ENCODE measurements at places on chromosomes 7 and 10.

- no peak for DNase-seq
These were observed 102.7 kb downstream of the AGMO start for GRCh38 chr7:15459018-15459615.

GRCh38 chr7:99597762-99598501 lies at the start of gene TMEM225B:
Gene TMEM225B, plus strand, starts transcription at chr7:99598267. Its CDS starts 6,122 bp downstream, at chr7:99604389.
- no peak for DNase-seq

- no peak for DNase-seq
These were observed 5.8 kb upstream of the ZNF22 start for GRCh38 chr10:44994752-44995530.

- DNase-seq = no peak
These were observed 290.9 kb upstream of the ZMIZ1 start for GRCh38 chr10:78777867-78778266.

GRCh38 chr10:5945561-5946418 lies 31.6 kb downstream of the IL15RA start:
- DNase-seq = no peak

- no peak for DNase-seq
These were observed 94.6 kb downstream of the ADARB2 start for GRCh38 chr10:1642600-1643160.

DNA sequence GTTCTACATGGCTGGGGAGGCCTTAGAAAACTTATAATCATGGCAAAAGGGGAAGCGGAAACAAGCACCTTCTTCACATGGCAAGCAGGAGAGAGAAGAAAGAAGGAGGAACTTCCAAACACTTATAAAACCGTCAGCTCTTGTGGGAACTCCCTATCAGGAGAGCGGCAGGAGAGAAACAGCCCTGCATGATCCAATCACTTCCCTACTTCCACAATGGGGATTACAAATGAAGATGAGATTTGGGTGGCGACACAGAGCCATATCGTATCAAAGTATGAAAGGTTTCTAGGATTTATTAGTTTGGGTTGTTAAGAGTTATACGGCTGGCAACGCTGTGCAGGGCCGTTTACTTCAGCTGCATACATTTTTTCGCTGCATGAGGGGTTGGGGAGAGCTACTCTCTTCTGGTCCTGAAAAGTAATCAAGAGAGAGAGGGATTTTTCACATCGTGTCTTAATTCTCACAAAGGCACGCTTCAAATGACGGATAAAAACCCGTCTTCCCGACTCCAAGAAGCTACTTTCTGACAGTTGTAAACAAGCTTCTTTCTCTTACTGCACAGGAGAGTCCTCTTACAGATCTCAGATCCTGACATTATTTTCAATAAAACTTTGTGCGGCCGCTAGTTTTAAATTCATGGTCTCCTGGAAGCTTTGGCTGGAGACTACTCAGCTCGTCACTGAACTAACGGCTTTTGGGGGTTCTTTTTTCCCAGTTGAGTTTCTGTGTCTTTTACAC lies 751 bp upstream of the GTPBP10 start:
- DNase-seq = no peak

DNA sequence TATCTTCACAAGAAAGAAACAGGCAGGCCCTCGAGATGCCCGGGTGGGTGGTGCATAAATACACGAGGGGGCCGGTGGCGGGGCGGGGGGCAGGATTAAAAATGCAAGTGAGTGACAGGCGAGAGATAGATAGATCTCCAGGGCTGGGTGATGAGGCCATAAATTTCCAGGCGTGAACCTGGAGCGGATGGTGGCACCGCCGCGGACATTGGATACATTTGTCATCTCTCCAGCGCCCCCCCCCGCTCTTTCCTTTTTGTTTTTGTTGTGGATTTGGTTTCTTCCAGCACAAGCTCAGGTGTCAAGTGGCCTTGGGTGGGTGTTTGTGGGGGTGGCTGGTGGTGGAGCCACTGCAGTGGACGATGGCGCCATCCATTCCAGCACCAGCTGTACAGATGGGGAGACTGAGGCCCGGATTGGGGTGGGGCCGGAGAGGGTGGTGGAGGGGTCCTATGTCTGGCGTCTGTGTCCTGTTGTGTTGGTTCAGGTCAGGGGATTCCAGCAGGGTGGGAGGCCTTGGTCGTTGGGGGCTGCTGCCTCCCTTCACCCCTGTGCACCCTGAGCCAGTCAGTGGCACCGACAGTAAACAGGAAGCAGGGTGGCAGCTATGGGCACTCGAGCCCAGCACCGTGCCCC lies 2.9 kb downstream of the ELFN1 start:
- no peak for DNase-seq

- DNase-seq = no peak
These were observed 109.7 kb downstream of the RAMP3 start for GRCh38 chr7:45267262-45267661.

DNA sequence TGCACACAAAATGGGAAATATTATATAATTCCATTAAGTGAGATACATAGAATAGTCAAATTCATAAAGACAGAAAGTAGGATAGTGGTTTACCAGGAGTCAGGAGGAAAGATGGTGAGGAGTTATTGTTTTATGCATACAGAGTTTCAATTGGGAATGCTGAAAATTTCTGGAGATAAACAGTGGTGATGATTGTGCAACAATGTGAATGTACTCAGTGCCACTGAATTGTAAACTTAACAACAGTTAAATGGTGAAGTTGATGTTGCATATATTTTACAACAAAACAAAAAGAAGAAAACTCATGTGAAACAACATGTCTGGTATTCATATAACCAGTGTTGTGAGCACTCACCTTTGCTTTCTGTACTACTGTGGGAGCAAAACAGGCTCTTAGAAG lies 168.9 kb upstream of the TEX47 start:
- DNase-seq = no peak

- DNase-seq = no peak
These were observed 20.3 kb upstream of the IGF2BP3 start for GRCh38 chr7:23490357-23491135.

DNA sequence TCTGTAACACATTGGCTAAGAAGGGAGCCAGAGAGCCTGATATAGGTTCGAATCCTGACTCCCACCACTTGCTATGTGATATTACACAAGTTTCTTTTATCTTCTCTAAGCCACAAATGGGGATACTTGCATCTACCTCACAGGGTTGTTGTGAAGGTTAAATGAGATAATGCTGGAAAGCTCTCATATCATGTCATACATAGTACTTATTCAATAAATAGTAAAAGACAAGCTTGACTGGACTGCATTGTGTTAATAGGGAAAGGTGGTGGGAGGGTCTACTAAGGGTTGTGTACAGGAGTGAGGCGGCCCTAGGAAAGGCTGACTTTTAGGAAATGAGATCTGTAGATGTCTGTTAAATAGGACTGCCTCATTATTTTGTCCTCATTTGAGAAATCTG lies 35.8 kb upstream of the DNMBP start:
- DNase-seq = no peak

- no peak for DNase-seq
These were observed 1062.9 kb upstream of the GHITM start for GRCh38 chr10:83076443-83076842.

GRCh38 chr7:93036807-93037206 lies 81.0 kb downstream of the SAMD9 start:
- DNase-seq = no peak

- DNase-seq = no peak
These were observed 141.3 kb downstream of the CFTR start for GRCh38 chr7:117621075-117621618.

GRCh38 chr7:26398756-26399509 lies 107.3 kb downstream of the SNX10 start:
- DNase-seq = peak; percentile 22

DNA sequence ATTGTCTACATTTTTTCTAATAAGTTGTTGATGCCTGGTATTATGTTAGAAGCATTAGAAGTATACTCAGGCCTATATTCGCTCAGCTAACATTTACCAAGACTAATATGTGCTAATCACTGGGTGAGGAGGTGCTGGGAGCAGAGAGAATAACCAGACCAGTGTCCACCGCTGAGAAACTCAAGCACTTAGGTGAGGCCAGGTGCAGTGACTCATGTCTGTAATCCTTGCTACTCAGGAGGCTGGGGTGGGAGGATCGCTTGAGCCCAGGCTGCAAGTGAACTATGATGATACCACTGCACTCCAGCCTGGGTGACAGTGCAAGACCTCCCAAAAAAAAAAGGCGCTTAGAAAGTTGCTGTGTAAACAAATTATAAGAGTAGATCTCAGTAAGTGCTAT lies 182.2 kb upstream of the AOAH start:
- no peak for DNase-seq

- no peak for DNase-seq
These were observed 50.7 kb downstream of the CHST3 start for GRCh38 chr10:72014785-72015480.

DNA sequence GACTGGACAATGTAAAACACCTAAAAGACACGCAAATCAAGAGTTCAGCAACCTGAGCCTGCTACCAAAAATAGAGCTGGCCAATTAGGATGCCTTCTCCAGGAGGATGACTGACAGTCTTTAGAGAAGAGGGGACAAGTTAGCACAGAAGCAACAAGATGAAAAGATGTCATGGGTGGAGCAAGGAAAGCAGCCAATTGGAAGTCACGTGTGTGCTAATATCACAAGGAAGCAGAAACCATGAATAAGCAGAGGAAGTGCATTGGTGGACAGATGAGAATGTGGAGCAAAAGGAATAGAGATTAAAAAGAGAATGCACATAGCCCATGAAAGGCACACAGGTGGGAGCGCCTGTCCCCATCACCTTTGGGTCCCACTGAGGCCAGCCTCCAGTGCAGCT lies 148.1 kb downstream of the SLC25A13 start:
- no peak for DNase-seq

DNA sequence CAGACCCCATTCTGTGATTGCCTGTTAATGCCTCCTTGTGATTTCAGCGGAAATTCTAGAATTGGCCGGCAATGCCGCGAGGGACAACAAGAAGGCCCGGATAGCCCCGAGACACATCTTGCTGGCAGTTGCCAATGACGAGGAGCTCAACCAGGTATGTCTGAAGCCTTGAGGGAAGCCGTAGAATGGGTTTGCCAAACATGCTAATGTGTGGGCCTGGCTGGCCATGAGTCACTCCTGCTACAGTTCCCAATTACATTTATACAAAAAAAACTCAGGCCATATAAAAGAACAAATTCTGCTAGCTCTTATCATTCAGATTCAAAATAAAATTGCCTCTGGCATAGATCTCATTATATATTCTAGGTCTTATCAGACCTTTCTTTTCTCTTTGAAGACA lies 37.4 kb downstream of the MACROH2A2 start:
- DNase-seq = no peak

- no peak for DNase-seq
These were observed 119.9 kb downstream of the LCOR start for GRCh38 chr10:96951954-96952353.

GRCh38 chr10:19577381-19577780 lies 238.9 kb upstream of the PLXDC2 start:
- no peak for DNase-seq

DNA sequence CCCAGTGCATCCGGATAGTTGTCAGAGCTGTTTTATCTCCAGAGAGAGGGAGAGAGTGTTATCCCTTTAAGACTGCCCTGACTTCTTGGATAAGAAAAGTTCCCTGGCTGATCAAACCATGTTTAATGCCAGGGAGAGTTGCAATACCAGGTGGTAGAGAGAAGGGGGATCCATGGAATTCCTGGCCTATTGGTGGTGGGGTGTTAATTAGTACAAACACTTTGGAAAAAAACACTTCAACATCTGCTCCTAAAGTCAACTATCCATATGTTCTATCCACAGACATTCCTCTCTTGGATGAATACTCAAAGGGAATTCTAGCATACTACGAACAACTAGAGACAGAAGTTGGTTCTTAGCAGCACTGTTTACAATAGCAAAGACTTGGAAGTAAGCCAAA lies 307.2 kb downstream of the TCERG1L start:
- DNase-seq = no peak

DNA sequence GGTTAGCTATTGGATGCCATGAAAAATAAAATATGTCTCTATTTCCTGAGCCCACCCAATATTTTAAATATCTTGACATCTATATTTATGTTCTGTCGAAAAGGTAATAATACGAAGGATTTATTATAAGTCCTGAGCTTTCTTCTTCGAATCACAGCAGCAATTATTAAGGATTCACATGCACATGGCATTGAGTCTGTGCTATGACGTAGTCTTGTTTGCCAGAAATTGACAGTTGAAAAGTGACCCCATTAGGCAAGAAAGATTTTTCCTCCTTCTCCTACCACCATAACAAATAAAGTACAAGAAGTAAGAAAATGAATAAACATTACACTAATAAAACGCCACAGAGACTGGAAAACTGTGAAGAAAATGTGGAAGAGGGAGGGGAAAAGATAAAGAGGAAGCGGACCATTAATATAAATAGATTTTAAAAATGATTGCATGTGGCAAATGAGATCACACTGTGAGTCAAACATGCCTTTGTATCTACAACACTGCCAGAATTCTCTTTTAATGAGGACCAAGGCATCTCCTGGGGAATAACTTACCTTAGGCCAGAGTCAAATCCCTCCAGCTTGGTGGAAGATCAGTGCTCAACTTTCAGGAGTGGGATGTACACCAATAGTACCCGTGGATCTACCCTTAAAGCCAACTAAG lies 21.6 kb downstream of the FZD1 start:
- no peak for DNase-seq

- no peak for DNase-seq
These were observed 86.8 kb upstream of the CSTF2T start for GRCh38 chr10:51786016-51786683.

GRCh38 chr7:88665892-88666514 lies 93.5 kb upstream of the ZNF804B start:
- no peak for DNase-seq

- DNase-seq = no peak
These were observed 1.9 kb downstream of the RNF32 start for GRCh38 chr7:156642306-156643045.

Data from 8988T (cell line).